ENCODE measurements at places on chromosomes 5 and 9.

- no peak for DNase-seq
These were observed 275.6 kb downstream of the SEC61B start for GRCh38 chr9:99497641-99498040.

- no peak for DNase-seq
These were observed 69.9 kb downstream of the TLE1 start for GRCh38 chr9:81619353-81620001.

DNA sequence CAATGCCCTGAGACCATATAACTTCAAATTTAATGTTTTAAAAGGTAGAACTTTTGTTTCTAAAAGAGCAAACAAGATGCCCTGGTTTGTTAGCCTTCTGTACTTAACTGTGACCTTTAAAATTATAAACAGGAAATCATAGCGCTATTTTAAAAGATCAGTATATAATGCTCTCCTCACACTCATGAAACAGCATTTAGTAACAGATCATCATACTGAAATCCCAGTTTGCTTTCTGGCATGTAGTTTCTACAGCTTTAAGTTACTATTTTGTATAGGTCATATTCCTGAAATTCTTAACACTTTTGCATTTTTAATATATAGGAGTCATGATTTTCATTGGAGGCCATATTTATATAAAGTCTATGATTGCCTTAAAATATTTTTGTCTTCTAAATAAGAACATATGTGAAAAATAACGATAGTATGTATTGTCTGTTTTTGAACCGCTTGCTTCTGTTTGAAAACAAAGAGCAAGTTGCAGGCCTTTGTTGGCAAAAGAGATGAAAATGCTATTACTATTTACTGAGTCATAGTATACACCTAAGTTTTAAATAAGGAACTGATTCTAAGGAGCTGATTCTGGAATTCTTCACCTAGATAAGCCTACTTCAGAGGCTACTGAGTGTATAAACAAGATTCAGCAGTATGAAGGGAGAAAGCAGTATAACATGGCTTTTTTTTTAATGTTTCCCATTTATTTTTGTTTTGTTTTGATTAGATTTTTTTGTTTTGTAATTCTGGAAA is 20.5 kb downstream of the SRFBP1 start:
- no peak for DNase-seq

- peak; percentile 79 for DNase-seq
These were observed 3.3 kb upstream of the TMEM141 start for GRCh38 chr9:136787690-136788400.

DNA sequence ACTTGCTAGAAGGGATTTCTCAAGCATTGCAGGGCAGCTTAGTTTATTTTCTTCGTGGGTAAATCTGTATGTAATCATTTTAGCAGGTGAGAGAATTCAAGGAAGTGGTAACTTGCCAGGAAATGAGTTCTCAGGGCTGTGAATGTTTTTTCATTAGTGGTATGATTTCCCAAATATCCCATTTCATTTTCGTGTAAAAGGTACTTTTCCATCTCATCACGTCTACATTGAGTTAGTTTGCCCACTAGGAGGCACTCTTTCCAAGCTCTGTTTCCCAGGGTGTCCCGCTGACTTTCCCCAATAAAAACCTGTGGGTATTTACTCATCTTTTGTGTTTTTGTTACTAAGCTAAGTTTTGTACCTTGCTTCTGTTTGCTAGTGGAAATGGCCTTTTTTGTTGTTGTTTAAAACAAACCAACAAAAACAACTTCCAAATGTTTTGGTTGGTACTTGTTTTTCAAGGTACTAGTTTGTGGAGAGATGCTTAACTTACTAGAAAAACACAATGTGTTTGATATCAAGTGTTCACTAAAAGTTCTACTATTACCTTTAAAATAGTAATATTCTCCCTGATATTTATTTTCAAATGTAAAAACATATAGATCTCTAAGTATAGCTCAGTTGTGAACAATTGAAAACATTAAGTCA is 373.6 kb downstream of the ADGRV1 start:
- DNase-seq, result peak; percentile 19
